Psoas muscle (tissue), 8 donors: ENCODE measurements at places on chromosomes 2 and 18. TPM values are rescaled to one million over a fixed set of nuclear protein-coding genes. Genes with fewer than 3 reads are reported as not detected.

The OTOS gene
- total RNA-seq: not detected

The SPATA3 gene
- total RNA-seq: not detected

The CHRNG gene
- total RNA-seq: 2.9 TPM

The PTPN18 gene
- 6.4 TPM for total RNA-seq

GRCh38 chr2:54927085-54927750, 123.0 kb downstream of the RTN4 start:
- DNase-seq: peak; percentile 65

DNA sequence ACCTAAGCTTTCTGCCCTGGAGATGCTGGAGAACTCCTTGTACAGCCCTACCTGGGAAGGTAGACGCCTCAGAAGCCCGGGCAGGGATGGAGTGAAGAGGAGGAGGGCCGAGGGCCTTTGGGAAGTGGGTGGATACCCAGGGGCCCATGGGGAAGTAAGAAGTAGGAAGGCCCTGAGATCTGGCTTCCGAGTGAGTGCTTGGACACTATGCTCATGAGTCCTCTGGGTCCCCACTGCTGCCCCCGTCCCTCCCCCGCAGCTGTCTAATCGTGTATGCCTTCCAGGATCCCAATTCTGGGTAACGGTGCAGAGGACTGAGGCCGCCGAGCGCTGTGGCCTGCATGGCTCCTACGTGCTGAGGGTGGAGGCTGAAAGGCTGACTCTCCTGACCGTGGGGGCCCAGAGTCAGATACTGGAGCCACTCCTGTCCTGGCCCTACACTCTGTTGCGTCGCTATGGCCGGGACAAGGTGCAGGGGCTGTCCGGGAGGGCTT, 1.1 kb downstream of the DOK1 start:
- no peak for DNase-seq

- DNase-seq: no peak
Measured at GRCh38 chr2:44553456-44553855, 191.7 kb downstream of the CAMKMT start.

GRCh38 chr2:47265158-47265557, 110.0 kb upstream of the STPG4 start:
- no peak for DNase-seq

DNA sequence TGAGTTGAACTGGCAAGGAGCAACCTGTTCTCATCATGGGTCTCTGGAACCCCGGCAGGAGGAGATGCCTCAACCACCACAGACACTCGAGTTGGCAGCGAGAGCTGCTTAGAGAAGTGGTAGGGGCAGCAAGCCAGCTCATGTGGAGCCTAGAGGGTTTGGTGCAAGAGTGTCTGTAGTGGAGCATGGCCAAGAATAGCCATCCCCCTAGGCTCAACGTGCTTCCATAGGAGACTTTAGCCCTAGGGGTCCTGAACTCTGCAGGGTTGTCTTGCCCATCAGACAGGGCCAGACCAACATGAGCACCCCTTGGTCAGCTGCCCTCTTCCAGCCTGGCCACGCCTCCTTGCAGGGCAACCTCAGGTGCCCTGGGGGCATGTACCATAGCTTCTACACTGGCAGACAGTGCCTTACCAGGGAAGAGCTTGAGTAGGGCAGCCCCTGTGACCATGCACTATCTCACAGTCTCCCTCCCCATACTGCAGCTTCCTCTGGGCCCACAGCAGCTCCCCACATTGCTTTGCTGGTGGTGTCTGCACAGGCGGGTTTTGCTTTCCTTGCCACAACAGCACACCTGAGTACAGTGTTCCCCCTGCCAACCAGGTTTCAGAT, 187.1 kb downstream of the EXOC6B start:
- DNase-seq: no peak

GRCh38 chr2:37809525-37809924, 115.6 kb upstream of the RMDN2 start:
- DNase-seq: no peak

- no peak for DNase-seq
Measured at GRCh38 chr2:237153181-237153580, 67.5 kb downstream of the COPS8 start.

DNA sequence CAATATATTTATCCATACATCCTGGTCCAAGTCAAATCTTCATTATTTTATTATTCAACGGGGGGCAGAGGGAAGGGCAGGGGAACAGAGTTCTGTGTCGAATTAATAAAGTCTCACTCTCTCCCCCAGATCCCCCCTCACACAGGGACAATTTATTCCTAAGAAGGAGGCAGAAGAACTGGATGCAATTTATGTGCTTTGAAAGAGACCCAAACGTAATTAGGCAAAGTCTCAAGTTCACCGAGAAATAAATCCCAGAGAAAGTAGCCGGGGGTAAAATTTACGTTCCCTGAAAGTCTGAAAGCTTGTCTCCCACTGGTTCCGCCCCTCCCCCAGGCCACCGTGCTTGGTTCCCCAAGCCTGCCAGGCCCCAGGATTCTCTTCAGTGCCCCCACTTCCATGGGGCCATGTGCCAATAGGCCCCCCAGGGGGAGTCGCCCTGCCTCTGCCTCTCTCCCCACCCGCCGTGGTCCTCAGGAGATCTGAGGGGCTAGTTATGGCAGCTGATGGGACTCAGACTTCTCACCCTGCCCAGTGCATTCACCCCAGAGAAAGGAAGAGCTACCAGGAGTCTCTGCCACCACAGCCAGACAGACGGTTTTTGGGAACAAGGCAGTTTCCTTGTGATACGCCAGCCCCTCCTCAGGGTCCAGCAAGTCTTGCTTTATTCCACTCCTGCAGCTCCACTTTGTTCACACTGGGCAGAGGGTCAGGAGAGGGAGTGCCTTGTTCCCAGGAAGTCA, 215.5 kb downstream of the CYP26B1 start:
- DNase-seq: no peak

DNA sequence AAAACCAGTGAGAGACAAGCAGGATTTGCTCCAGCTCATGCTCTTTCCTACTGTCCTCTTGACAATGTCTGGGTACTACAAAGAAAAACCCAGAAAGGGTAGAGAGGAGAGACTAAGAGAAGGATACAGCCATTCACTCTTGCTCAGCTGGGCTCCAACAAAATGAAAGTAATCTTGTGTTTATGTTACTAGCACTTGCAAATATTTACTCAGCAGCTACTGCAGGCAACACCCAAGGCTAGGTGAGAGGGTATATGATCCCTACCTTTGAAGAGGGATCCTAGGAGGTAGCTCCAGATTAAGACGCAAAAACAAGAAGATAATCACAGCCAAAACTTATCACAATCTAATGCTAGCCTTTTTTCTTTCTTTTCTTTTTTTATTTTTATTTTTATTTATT, 329.6 kb upstream of the ACVR2A start:
- no peak for DNase-seq

DNA sequence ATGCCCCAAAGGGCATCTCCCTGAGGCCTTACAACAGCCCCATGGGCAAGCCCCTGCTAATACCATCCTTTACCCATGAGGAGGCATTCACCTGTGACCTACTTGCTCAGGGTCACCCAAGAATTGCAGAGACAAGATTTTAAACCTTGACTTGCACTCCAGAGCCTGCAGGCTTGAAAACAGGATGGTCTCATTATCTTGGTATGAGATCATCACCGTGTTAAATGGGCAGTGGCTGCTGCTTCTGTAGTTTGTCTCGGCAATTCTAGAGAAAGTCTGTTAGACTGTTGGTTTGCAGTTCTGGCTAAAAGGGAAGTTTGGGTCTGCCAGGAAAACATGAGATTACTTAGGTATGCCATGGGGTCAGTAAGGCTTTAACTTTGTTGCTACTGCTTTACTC, 698.9 kb downstream of the GALR1 start:
- DNase-seq: no peak

DNA sequence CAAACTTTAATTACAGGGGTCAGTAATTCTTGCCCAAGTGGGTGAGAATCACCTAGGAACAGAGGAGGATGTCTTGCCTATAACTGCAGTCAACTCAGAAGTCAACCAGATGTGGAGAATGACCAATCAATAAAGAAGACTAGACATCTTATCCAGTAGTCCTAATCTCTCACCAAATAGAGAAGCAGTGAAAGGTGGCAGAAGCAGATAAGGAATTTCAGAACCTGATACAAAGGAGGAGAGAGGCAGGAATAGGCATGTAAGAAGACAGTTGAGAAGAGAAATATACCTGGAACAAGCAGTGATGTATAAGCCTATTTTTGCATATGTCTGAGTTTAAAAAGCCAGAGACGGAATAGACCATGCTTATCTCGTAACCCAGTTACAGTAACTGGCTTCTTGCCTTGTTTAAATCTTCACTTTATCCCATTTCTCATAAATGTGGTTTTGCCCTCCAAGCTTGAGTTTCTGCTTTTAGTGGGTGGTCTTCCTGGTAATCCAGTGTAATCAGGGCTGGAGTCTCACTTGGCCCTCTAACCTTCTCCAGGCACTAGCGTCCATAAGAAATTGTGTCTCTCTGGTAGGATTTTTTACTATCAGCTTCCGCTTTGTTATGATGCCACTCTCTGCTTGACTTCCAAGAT, 401.0 kb downstream of the SUCLG1 start:
- no peak for DNase-seq
